ENCODE measurements at places on chromosomes 6 and 20.

DNA sequence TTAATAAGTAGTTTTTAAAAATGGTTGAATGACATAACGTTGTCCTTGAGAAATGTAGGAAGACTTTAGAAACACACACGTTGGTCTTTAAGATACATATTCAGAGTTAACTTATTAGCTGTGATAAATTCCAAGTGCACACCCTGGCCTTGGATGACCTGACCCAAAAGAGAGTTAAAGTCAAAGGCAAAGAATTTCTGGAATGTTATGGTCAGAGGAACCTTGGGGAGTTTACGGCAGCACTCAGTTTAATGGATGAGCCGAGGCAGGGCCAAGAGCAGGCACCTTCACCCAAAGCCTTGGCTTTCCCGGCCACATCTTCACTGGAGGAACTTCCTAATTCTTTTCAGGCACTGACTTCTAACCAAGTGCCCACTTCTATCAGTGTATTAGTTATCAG lies 200.5 kb downstream of the SMOC2 start:
- no peak for DNase-seq

DNA sequence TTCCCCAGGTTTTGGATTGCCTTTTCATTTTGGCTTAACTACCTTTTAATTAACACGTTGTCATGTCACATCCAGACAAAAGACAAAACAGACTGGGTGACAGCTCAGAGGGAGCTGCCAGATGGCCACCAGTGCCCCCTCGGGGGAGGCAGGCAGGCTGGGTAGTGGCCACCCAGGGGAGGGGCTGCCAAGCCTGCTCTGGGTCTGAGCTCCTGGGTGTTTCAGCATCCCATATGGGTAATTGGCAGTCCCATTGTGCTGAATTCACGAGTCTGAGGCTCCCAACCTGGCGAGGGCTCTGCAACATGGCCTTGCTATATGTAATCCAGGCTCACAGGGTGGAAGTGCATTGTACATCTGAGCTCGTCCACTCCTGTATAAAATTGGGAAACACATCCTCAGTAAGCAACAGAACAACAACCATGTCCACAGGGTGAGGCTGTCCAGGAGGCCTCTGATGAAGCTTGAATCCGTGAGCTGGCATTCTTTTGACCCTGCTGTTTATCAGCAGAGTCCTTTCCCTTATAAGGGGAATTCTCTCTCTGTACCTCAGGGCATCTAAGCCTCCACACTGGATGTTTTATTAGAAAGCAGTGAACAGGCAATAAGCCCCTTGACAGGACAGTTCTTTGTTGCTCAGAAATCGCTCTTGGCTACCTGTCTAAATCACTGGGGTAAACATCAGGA lies 111.7 kb upstream of the SLC22A23 start:
- no peak for DNase-seq

GRCh38 chr6:122903266-122903915 lies 92.6 kb upstream of the CLVS2 start:
- no peak for DNase-seq

DNA sequence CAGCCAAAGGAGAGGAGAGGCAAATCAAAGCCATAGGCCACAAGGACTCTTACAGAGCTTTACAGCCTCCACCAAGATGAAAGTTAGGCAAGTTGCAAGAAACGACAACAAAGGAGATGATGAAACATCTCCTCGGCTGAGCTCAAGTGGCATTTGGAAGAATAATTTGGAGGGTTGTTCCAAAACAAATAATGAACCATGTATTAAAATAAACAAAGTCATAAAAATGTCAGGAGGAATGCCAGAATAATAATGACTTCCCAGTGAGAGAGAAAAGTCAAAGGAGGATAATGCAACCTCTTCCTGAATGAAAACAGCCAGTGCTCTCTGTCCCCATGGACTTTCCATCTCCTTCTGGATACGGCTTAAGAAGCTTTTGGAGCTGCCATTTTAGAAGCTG lies 371.4 kb upstream of the ID4 start:
- no peak for DNase-seq

DNA sequence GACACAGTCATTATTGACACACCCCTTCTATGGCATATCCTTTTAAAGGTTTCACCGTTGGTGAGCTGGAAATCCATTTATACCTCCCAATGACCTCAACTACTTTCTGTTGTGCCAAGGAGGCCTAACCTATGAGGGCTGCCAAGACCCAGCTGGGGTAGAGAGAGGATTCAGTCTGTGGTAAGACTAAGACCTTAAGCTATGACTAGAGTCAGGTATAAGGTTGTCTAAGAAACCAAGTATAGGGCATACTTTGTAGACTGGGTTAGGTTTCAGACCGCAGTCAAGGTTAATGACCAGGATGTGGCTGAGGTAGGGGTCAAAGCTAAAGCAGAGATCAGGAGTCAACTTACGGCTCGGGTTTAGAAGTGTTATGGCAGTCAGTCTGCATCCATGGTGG lies 641.2 kb upstream of the CHD6 start:
- no peak for DNase-seq

DNA sequence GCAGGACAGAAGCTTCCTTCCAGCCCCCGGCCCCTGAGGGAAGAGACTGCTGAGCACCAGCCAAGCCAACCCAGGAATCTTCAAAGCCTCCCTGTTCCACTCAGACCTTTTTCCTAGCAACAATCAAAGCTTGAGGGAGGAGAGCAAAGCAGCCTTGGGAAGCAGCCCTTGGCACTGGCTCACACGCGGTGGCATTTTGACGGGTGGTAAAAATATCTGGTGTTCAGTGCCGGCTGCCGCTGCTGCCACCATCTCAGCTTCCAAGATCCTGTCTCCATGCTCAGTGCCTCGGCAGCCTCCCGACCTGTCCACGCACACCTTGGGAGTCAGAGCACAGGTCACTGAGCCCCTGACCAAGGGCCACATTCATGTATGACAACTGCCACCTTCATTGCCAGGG lies 170.1 kb downstream of the LRFN2 start:
- DNase-seq: no peak

DNA sequence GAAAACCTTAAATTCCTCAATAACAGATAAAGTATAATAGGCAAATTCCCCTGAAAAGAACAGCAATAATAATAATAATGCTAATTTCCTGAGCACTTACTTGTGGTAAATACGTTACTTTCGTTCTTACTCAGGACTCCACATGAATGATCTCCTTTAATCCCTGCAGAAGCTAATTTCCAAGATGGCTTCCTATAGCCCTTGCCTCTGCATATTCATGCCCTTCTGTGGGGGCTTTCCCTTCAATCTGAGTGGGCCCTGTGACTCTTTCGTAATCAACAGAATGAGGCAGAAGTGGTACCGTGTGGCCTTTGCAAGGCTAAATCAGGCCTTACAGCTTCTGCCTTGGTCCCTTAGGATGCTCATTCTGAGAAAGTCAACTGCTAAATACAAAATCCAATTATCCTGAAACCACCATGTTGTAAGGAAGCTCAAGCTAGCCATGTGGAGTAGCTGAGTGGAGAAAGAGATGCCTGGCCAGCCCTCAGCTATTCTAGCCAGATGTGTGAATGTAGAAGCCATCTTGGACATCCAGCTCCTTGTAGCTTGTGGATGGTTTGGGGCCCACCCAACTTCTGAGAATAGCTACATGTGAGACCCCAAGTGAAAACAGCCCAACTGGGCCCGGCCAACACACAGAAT lies 50.5 kb downstream of the MCUR1 start:
- DNase-seq: no peak
